Osteoblast (primary cell): ENCODE measurements at places on chromosomes 16 and 17. TPM values are rescaled to one million over a fixed set of nuclear protein-coding genes. Genes with fewer than 3 reads are reported as not detected.

DNA sequence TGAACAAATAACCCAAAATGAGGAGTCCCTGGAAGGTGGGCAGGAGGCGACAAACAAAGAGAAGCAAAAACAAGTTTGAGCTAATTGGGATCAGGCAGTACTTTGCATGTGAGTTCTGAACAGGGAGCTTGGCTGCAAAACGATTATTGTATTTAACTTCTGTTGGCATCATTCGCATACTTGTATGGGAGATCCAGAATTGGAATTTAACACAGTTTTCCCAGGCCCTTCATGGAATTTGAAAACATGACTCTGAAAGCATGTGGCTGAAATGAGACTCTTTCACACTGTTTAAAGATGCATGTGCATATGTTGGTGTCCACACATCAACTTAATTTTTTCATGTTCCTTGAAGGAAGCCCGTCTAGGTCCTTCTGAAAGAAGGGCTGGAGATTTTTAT, 674.3 kb downstream of the WWOX start:
- H3K4me1 ChIP-seq, result no peaks in the 10 kb centered on the region
- no peak overlapping the region for H3K27ac ChIP-seq
- no peak overlapping the region for H3K4me3 ChIP-seq
- H3K36me3 ChIP-seq, result no peaks in the 10 kb centered on the region
- DNase-seq, result no peak

- peaks cover 3% of the 10 kb centered on the region for H3K4me1 ChIP-seq
- H3K4me3 ChIP-seq, result no peak overlapping the region
- H3K27me3 ChIP-seq, result no peaks in the 10 kb centered on the region
Measured at GRCh38 chr17:37240381-37240780, 135.4 kb upstream of the C17orf78 start.

DNA sequence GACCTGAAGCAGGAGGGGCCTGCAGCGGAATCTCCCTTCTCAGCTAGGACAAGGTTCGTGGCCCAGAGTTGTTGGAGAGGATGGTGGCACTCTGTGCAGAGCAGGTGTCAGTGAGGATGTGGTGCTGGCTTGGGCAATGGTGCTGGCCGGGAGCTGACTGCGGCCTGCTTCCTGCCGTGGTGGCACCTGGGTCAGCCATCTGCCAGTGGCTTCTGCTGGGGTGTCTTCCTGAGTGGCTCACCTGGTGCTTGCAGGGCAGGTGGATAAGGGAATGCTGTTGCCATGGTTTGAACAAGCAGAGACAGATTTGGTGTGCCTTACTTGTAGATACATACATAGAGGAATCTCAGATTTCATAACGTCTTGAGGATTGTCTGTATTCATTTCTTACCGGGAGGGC, 69.6 kb downstream of the SEC14L1 start:
- H3K36me3 ChIP-seq, result peaks cover 87% of the 10 kb centered on the region
- H3K4me1 ChIP-seq, result peaks cover 14% of the 10 kb centered on the region
- peak; percentile 17 for DNase-seq

GRCh38 chr17:8991514-8992285, 26.2 kb upstream of the PIK3R5 start:
- H3K27me3 ChIP-seq, result peaks cover 2% of the 10 kb centered on the region
- no peaks in the 10 kb centered on the region for H3K36me3 ChIP-seq

GRCh38 chr17:16129441-16130205, 85.7 kb downstream of the NCOR1 start:
- H3K4me3 ChIP-seq, result no peak overlapping the region
- no peak for DNase-seq
- peaks cover 34% of the 10 kb centered on the region for H3K36me3 ChIP-seq
- H3K27ac ChIP-seq, result no peak overlapping the region
- no peaks in the 10 kb centered on the region for H3K27me3 ChIP-seq

- H3K4me3 ChIP-seq, result no peak overlapping the region
- H3K36me3 ChIP-seq, result peaks cover 36% of the 10 kb centered on the region
- no peak overlapping the region for H3K27ac ChIP-seq
- no peaks in the 10 kb centered on the region for H3K4me1 ChIP-seq
- no peaks in the 10 kb centered on the region for H3K27me3 ChIP-seq
Measured at GRCh38 chr17:59914274-59914854, 21.4 kb downstream of the RPS6KB1 start.

DNA sequence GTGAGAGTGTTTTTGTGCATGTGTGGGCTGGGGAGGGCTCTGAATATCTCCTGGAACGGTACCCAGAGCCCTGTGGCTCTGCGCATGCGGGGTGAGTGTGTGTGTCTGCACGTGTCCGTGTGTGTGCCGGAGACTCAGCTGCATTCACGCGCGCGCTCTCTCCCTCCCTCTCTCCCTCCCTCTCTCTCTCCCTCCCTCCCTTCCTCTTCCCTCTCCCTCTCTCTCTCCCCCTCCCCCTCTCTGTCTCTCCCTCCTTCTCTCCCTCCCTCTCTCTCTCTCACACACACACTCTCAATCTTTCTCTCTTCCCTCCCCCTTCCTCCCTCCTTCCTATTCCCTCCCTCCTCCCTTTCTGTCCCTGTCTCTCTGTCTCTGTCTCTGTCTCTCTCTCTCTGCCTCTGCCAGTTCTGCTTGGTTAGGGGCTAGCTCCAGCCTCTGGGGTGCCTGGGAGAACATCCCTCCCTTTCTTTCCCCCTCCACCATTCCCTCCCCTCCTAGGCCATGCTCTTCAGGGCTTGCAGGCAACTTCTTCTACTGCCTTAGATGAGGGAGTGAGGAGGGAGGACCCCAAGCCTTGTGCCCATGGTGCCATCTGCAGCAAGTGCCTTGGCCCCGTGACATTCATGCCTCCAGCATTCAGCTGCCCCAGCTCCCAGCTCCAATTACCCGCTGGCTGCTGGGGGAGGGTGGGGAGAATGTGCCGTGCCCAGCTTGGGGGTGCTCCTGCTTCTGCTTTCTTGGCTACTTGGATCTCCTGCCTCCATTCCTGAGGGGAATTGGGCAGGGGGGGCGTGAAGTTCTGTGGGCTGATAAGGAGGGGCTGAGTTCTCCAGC, 6.4 kb downstream of the THRA start:
- peak overlapping the region; percentile 65 for H3K4me3 ChIP-seq
- H3K27me3 ChIP-seq, result no peaks in the 10 kb centered on the region
- peak overlapping the region; percentile 71 for H3K27ac ChIP-seq
- peaks cover 70% of the 10 kb centered on the region for H3K4me1 ChIP-seq

- DNase-seq, result no peak
- H3K27ac ChIP-seq, result peak overlapping the region; percentile 51
- H3K36me3 ChIP-seq, result no peaks in the 10 kb centered on the region
- peak overlapping the region; percentile 34 for H3K4me3 ChIP-seq
Measured at GRCh38 chr17:72514891-72515290, 394.1 kb downstream of the SOX9 start.

DNA sequence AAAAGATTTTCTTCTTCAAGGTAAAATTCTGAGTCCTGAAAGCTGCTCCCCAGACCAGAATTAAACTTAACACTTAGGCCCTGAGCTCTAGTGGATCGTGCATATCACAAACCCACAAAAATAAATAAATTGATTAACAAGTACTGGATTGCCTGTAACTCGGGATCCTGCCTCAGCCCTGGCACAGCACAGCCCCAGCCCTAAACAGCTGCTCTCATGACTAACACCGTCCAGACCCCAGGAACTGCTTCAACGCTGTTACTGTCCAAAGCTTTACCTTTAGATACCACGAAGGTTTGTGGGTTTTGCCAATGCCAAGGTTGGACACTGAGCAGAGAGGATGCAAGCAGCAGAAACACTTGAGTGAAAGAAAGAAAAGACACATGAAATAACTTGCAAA, 172.5 kb downstream of the COPRS start:
- DNase-seq, result no peak
- no peak overlapping the region for H3K27ac ChIP-seq
- no peaks in the 10 kb centered on the region for H3K27me3 ChIP-seq
- no peaks in the 10 kb centered on the region for H3K36me3 ChIP-seq

- H3K27me3 ChIP-seq, result peaks cover 53% of the 10 kb centered on the region
- DNase-seq, result no peak
- H3K4me1 ChIP-seq, result no peaks in the 10 kb centered on the region
- H3K36me3 ChIP-seq, result no peaks in the 10 kb centered on the region
- no peak overlapping the region for H3K4me3 ChIP-seq
Measured at GRCh38 chr17:36813957-36814563, 123.2 kb upstream of the LHX1 start.

DNA sequence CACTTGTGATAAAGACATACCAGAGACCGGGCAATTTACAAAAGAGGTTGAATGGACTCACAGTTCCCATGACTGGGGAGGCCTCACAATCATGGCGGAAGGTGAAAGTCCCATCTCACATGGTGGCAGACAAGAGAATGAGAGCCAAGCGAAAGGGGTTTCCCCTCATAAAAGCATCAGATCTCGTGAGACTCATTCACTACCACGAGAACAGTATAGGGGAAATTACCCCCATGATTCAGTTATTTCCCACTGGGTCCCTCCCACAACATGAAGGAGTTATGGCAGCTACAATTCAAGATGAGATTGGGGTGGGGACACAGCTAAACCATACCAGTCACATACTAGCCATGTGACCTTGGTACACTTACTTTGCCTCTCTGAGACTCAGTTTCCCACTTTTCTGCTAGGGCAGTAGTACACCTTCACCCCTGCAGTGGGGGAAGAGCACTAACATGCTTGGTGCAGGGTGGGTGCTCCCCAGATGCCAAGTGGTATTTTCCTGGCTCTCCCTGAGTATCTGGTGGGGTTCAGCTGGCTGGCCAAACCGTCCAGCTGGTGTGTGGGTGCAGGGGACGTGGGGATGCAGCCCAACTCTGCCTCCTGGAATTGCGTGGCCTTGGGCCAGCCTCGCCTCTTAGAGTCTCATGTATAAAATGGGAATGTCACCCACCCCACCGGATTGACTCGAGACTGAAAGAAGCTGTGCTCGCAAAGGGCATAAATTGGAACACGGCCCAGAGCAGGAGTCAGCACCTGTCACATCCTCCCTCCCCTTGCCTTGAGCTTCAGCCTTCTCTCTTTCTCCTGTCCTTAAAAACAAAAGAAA, 364.1 kb downstream of the CPPED1 start:
- H3K4me1 ChIP-seq, result no peaks in the 10 kb centered on the region
- no peak for DNase-seq
- H3K4me3 ChIP-seq, result no peak overlapping the region
- H3K27ac ChIP-seq, result no peak overlapping the region

GRCh38 chr16:76653390-76654026, 376.3 kb downstream of the CNTNAP4 start:
- H3K4me1 ChIP-seq, result no peaks in the 10 kb centered on the region
- H3K27ac ChIP-seq, result no peak overlapping the region
- H3K36me3 ChIP-seq, result no peaks in the 10 kb centered on the region
- no peaks in the 10 kb centered on the region for H3K27me3 ChIP-seq
- no peak overlapping the region for H3K4me3 ChIP-seq
- DNase-seq, result no peak

The ADGRG3 gene
- not detected in 2 replicates for total RNA-seq

The KRTAP1-1 gene
- 2.2 and 2.4 TPM in 2 replicates for total RNA-seq

The MYH13 gene
- not detected in 2 replicates for total RNA-seq

The ABHD15 gene
- total RNA-seq, result 8.8 and 9.4 TPM in 2 replicates

The SLFN14 gene
- under 0.01 TPM in 2 replicates for total RNA-seq

The RAB26 gene
- total RNA-seq, result 0.36 and 0.59 TPM in 2 replicates

The SLC5A11 gene
- total RNA-seq, result 0.29 TPM in 1 of 2 replicates, not detected in the other

The KRTAP9-4 gene
- total RNA-seq, result not detected in 2 replicates
